ENCODE measurements at places on chromosomes 1 and 21.

DNA sequence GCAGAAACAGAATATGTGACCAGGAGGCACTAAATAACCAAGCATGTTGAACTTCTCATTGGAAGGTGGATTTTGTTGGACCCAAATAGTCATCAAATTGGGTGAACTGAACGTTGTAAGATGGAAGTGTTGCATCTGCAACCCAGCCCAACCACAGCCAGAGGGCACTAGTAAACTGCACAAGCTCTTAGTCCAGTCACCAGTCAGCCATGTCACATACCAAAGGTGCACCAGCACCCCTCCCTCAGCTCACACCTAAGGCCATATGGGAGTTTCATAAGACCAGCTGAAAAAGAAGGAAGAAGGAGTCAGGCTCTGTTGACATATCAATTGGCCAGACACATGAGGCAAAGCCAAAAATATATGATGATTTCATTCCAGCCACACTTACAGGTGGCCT, 481.7 kb upstream of the NR5A2 start:
- DNase-seq, result no peak

DNA sequence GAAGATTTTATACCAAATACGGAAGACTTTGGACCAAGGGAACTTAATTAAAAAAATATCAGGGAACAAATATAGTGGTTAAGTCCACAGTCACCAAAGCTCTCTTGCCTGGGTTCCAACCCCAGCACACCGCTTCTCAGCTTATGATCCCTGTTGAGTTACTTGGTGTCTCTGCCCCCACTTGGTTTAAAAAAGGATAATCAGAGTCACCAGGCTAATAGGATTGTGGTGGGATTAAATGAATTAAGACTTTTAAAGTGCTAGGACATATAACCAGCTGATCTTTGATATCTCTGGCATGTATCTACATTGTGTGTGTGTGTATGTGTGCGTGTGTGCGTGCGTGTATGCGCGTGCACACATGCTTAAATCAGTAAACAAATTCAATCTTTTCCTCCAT, 474.7 kb upstream of the DAB1 start:
- no peak for DNase-seq

DNA sequence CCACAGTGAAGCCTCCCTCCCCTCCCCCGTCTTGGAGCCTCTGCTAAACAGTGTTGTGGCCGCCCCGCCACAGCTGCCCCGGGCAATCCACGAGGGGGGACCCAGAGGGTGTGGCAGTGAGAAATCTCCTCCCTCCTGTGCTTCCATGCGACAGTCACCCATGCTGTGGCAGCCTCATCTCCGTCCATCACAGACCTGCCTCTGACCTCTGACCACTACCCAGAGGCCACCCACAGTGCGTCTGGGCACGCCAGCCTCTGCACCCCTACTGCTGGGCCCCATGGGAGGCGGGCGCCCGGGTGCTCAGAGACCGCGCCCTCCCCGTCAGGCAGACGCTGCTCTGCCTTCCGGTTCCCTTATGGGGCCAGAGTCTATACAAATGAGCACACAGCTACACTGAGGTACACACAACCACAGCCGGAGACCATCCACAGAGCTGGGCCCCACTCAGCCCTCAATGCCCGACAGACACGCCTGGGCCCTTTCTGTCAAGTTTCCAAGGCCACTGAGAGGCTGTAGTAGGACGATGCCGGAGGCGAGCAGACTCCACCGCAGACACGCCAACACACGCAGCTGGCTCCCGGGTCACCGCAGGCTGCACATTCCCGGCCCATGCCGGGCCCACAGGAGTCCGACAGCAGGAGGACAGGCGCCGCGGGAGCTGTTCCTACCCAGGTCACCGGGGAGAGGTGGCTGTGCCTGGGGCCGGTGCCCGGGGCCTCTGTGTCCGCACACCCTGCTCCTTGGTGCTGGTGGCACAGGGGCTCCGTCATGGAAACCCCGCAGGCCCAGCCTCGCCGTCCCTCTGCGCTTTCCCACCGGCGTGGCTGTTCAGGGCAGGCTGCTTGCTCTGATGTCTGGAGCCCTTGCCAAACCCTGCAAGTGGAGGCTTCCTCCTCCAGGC, 23.9 kb upstream of the TMEM52 start:
- no peak for DNase-seq

DNA sequence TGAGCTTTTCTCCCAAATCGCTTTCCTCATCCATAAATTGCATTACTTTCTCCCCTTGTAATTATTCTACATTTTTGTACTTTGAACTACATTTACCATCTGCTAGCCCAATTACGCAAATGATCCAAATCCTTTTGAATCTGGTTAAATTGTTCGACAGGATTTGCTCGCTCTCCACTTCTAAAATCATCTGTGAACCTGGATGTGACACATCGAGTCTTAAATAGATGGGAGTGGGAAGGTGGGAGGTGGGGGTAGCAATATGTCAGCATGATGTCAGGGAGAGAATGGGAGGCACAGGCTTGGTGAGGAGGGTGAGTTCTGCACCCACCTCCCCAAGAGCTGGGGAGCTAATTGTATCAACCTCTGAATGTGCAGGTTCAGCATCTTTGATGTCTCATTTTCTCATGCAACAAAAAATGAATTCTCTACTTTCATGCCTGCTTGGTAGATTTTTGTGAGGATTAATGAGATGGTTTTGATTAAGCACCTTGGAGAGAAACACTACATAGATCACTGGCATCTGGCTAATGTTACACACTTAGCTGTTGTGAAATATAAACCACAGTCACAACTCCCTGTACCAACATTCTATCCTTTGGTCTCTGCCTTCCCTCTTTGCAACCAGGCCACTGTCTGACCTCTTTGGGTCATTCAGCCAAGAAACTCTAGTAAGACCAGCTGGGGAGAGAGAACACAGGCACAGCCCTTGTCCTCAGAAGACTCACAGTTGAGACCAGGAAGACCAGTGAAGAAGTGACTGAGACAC, 165.1 kb downstream of the DAB1 start:
- DNase-seq, result no peak

GRCh38 chr1:236795757-236796667, 920 bp downstream of the MTR start:
- peak; percentile 51 for DNase-seq

DNA sequence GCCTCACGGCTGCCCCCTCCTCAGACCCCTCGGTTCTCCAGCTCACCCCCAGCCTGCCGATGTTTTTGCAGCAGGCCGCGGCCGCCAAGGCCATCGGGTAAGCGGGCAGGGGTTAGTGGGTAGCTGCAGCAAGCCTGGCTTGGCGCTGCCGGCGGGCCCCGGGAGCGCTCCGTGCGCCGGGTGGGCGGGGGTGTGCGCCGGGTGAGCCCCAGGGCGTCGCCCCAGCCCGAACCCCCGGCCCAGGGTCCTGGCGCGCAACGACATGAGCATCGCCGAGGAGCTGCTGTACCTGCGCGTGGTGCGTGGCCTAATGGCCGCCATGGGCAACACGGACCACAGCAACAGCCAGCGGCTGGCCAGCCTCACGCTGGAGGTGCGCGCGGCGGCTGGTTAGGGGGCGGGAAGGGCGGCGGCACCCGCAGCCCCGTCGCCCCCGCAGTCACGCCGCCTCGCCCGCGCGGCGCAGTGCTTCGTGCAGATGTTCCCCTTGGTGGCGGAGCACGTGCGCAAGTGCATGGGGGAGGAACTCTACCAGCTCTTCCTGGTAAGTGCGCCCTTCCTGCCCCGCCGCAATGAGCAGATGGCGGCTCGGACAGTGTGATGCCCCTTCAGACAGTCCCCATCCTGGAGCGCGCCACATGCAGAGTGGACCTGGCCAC, 6.5 kb downstream of the RNU5D-1 start:
- no peak for DNase-seq

DNA sequence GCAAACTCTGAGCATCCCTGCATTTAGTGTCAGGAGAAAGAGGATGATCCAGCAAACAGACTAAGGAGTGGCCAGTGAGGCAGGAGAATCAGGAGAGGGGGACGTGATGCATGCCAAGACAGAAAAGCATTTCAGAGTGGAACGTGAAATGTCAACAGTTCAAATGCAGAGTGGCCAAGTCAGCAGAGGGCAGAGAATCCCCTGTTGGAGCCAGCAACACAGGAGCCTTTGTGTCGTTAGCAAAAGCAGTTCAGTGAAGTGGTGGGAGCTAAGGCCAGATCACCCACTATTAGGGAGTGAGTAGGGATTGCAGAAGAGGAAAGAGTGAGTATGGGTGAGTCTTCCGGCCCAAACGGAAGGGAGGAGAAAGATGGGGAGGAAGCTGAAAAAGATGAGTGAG, 6.6 kb upstream of the FCRL6 start:
- DNase-seq, result no peak

DNA sequence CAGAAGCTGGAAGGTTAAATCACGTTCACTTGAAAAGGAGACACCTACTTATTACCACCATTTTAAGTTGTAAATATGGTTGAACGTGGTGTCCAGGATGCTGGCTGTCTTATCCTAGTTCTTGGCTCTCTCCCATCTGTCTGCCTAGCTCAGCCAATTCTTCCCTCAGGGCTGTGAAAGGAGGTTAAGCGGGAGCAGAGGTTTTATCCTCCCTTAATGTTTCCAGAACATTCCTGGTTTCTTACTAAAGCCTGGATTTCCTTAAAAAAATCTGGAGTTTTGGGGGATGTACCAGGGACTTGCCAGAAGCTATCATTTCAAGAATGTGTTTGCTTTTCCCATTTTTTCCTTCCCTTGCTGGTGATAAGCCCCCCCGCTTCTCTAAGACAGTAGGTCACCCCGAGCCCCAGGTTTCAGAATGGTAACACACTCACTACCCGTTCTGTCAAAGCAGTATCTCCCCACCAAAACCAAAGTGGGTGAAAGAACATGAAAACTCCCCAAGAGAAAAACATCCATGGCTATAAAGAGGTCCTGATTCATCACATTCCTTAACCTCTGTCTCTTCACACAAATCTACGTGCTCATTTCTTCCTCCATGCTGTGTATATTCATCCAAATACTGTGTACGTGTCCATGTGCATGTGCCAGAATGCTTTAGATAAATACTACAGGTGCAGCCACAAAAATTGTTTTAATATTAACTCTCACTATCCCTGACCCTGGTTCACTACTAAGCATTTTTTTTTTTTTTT, 114.7 kb downstream of the MAP3K21 start:
- DNase-seq, result no peak

GRCh38 chr1:209219791-209220524, 363.6 kb upstream of the CAMK1G start:
- no peak for DNase-seq

GRCh38 chr1:7454895-7455784, 316.0 kb upstream of the VAMP3 start:
- DNase-seq, result no peak

GRCh38 chr21:29638138-29638537, 301.7 kb downstream of the GRIK1 start:
- no peak for DNase-seq

DNA sequence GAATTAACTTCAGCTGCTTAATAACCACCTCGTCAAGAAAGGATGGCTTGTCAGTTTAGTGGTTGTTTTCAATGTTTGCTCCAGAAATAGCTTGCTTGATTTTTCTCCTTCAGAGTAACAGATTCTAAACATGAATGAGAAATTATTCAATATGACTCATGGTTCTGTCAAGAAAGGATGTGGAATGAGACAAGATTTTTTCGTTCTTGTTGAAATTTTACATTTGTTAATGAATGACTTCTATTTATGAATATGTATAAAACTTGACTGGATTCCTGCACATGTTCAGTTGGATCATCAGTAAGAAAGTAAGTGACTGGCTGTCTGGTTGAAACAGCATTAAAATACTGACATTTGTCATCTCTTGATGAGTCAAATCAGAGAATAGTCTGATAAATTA, 38.3 kb downstream of the IFI44 start:
- DNase-seq, result no peak

GRCh38 chr1:7562729-7563605, 208.1 kb upstream of the VAMP3 start:
- DNase-seq, result no peak

- DNase-seq, result no peak
Measured at GRCh38 chr1:205777994-205778393, 2.7 kb upstream of the RAB29 start.

GRCh38 chr1:96999191-96999590, 277.6 kb downstream of the PTBP2 start:
- DNase-seq, result no peak

GRCh38 chr1:108199201-108199691, 897 bp downstream of the SLC25A24 start:
- DNase-seq, result no peak

DNA sequence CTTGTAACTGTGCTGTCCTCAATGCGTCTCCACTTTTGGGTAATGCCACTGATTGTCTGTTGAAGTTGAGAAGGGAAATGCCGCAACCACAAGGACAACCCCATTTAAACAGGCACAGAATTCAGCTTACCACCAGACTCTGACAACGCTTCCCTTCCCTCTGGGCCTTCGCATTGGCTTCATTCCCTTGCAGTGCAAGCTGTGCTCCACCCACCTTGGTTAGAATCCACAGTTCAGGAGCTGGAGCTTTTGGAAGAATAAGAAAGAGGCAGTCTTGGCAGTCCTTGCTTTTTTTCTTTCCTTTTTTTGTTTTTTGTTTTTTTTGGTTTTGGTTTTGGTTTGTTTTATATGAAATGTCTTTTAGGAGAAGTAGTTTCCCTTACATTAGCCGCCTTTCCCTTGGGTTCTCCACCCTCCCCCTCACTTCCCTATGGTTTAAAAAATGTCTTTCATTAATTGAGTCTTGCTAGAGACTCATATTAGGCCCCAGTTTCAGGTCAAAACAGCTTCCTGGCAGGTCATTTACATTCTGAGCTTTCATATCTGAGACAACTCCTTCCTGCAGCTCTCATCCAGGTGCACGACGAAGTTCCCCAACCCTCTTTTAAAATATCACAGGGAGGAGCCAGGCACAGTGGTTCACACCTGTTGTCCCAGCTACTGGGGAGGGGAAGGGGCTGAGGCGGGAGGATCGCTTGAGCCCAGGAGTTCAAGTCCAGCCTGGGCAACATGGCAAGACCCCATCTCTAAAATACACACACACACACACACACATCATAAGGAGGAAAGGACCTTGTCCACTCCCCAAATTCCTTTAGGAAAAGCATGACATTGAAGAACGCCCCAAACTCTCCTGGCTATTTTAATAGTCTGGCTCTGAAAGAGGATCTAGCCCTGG, 20.7 kb upstream of the LAX1 start:
- no peak for DNase-seq

All from stimulated activated CD4-positive, alpha-beta T cell treated with anti-CD3 and anti-CD28 coated beads, Interleukin-1b, Interleukin-23, amount 100 ng/mL, for 1 hour (primary cell).